ENCODE measurements at places on chromosomes 5 and 9.

- DNase-seq: no peak
Measured at GRCh38 chr9:135045264-135045927, 42.1 kb upstream of the OLFM1 start.

GRCh38 chr5:168407211-168407610, 79.1 kb upstream of the RARS1 start:
- DNase-seq: no peak

DNA sequence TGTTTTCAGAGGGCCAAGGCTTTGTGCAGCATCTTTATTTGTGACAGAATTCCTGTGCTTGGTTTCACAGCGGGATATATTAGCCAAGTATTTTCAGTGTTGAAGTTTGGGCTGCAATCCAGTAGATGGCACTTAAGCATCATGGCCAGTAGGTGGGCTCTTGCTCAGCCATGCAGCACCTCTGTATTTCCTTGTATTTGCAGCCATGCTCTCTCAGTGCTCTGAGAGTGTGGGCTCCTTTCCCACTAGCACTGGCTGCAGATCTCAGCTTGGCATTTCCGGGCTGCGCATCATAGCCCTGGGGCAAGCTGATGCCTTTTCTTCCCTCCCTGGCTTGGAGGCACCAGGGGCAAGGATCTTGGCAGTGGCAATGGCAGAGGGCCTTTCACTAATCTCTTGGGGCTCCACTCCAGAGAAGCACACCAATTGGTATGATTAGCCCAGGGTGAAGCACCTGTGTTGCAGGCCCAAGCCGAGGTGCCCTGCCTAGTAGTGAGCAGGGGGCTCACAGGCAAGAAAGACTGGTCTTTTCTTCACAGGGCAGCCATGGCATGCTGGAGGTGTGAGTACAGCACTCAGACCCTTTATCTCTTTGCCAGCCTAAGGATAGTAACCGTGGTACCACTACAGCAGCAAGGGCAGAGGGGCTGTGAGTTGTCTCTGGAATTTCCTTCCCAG, 48.3 kb downstream of the SLCO6A1 start:
- DNase-seq: no peak

DNA sequence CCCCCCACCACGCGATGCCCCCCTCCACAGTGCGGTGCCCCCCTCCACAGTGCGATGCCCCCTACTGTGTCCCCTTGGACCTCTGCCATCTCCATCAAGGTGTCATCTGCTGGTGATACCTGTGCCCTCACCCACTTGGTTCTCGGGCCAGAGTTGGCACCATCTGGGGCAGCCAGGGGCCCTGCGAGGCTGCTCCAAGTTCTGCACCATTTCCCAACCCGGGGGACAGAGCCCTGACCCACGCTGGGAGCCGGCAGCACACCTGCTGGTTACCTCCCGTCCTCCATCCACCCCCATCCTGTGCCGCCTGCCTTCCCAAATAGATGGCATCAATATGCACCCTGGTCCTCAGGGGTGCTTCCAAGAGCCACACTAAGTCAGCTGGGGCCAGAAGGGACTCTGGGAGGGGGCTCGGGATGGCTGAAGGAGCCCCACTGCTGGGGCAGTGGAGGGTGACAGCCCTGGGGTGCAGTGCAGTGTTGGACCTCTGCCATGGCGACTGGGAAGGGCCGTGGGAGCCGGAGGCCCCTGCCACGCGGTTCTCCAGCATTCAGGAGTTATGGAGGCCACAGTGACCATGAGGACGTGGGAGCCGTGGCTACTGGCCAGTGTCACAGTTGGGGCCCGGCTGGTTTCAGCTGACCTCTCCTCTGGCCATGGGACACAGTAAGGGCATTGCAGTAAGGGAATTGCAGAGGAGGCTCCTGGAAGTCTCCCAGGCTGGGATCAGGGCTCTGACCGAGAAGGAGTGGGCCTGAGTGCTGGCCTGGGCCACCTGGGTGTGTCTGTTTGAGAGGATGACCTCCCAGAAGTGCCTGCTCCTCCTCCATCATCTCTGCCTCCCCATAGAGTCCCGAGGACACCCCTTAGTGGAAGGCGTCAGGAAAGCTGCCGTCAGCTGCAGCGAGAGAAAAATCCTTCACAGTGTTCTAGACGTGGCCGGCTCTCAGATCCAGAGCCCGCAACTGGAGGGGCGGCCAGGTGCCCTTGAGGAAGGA, 44.2 kb upstream of the NOTCH1 start:
- DNase-seq: no peak

DNA sequence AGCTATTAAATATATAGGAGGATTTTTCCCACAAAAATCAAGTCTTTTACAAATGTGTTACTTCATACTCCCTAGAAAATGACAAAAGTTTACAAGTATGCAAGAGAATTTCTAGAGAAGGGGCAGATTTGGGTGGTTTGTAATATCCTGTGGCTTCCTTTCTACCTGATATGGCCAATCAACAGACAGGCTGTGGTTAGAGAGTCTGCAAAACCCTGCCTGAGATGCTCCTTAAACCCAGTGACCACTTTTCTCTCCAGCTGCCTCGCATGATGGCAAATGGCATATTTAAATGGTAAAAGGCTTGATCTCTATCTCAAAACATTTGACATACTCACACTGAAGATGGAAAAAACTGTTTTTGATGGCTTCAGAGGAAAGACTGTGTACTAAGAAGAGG, 550.1 kb upstream of the ZNF462 start:
- no peak for DNase-seq

DNA sequence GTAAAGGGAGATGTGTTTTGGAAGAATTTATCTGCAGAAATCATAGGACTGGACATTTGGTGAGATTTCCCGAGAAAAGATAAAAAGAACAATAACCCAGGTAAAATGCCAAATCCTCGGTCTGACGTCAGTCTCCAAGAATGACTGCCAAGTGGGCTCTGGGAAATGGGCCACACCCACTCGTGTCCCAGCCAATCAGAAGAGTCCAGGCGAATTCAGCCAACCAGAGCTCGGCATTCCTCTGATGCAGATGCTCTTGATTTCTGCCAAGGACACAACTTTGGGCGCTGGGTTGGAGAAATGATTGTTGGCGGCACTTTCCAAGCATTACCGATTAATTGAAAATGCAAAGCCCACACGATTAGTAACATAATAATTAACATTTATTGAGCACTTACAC, 73.3 kb downstream of the FGF18 start:
- DNase-seq: no peak
